ENCODE measurements at places on chromosomes 2 and 18. TPM values are rescaled to one million over a fixed set of nuclear protein-coding genes. Genes with fewer than 3 reads are reported as not detected.

The PPP1R1C gene
- total RNA-seq: not detected

The CDH20 gene
- total RNA-seq: 2.8 TPM

The SMAD7 gene
- total RNA-seq: 42.6 TPM

The PROM2 gene
- total RNA-seq: 0.19 TPM

Data from endothelial cell of coronary artery (primary cell).